ENCODE measurements at places on chromosomes 16 and 17.

DNA sequence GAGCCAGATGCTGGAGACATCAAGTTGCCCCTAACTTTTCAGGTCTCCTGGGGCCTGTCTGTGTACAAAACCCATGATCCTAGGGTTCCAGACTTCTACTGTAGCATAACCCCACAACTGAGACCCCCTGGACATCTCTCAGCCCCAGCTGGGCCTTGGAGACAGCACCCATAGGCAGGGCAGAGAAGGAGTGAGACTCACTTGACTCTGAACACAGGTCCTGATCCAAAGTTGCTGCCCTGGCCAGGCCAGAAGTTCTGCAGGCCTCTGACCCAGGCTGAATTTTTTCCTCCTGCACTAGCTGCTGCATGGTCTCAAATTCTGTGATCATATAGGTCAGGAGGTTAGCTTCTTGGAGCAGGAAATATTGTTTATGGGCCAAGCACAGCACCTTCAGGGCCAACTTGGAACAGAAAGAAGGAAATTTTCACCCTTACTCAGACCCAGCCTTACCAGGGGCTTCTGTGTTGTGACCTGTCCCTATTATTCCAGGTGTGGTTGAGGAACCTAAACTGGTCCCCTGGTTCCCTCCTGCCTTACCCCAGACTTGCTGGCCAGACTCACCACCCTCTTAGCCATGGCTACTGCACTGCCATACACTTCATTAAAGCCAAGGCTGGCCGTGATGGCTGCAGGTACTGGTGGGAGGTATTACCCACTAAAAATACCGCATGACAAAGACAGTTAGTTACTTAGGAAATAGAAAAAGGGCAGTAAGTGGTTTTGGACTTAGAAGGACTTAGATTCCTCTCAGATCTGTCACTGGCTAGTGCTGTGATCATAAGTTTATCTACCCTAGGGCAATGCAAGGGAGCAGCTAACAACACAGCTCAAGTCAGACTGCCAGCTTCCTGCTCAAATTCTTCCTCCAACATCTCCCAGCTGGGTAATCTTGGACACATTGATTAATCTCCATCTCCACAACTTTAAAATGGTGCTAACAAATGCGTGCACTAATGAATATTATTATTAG, 2180.1 kb downstream of the TP53TG3F start:
- no peak for DNase-seq

GRCh38 chr17:1942066-1942365, 83.1 kb downstream of the RTN4RL1 start:
- DNase-seq: no peak

DNA sequence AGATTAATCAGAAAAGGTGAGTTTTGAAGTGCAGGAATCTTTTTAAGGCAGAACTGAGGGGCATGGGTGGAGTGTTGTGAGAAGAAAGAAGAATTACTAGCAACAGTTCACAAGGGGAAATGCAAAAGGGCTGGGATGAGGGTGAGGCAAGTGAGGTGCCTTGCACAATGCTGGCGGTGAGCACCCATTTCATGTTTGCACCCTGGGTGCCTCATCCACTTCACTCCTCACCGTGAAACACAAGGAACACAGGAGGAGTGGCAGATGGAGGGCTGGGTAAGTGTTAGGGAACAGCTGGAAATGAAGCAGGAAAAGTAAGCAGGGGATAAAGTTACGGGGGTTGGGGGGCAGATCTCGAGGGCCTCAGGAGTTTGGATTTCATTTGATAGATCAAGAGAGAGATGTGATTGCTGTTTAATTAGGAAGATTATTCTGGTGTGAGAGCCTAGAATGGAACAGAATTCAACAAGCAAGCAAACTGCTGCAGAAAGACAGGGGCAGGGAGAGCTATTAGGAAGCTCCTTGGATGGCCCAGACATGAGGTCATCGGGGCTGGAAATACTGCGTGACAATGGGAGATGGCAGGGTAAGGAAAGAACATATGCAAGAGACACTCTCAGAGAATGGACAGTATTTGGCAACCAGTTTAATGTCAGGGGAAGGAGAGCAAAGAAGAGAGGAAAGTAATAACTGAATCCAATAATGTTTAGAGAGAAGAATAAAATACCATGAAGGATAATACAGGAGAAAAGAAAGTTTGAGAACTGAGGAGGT, 8.3 kb upstream of the HEATR6 start:
- no peak for DNase-seq

DNA sequence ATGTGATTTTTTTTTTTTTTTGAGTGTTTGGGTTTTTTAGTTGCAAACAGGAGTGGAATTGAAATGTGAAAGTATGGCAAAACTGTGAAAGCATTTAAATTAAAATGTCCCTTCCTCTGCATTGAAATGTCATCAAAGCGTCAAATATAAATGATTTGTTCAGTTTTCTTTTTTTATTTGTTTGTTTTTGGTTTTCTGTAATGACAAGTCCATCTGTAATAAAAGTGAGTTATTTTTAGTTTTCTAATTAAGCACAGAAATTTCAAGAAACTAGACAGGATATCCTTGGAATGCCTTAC, 1.9 kb upstream of the TOB1 start:
- DNase-seq: no peak

- DNase-seq: no peak
These were observed 95.9 kb downstream of the OR1D5 start for GRCh38 chr17:2967515-2967914.

- DNase-seq: no peak
These were observed 33.9 kb downstream of the COTL1 start for GRCh38 chr16:84583995-84584394.

Measured in mesothelial cell of epicardium (in vitro differentiated cells).